ENCODE measurements at places on chromosomes 12 and 14.

- no peak for ATAC-seq
These were observed 916.5 kb downstream of the TMEM121 start for GRCh38 chr14:106442857-106443256.

- no peak for ATAC-seq
These were observed 160.8 kb upstream of the GZMB start for GRCh38 chr14:24794644-24795305.

- no peak for ATAC-seq
These were observed 345.9 kb downstream of the NAV3 start for GRCh38 chr12:78176643-78177042.

DNA sequence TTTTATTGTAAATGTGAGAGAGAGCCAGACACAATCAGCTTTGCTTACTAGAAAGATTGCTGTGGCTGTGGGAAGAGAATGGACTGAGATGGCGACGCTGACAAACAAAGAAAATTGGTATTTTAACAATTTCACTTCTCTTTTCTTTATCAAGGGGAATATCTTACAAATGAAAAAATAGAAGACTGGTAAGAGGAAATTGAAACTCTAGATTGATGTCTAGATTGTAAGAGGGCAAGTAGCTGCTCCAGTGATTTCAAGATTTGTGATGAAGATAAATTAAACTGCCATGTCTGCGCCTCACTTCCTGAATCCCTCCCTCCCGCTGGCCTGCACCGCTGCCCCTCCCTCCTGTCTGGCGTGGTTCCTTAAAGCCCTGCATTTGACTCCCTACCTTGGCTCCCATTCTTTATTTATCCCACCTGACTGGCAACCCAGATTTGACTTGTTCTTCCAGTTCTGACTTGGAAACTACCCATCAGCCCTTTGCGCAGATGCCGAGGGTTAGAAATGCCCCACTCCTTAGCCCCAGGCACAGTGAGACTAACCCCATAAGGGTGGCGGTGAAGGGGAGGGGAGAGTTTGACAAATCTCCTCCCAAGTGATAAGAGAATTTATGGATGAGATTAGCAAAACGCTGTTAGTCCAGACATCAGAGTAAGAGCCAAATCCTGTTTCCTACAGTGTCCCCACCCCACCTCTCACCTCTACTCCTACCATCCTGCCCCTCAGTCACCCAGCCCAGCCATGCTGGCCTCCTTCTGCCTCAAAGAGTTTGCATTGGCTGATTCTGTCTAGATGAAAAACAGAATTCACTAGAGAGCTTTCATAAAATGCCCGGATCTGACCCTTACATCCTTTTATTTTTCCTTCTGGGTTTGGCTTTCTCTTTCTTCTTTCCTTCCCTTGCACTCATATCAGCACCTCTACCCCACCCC is 125.3 kb upstream of the ATF7IP start:
- no peak for ATAC-seq

GRCh38 chr12:47207829-47208248 is 128.1 kb upstream of the AMIGO2 start:
- ATAC-seq, result no peak

DNA sequence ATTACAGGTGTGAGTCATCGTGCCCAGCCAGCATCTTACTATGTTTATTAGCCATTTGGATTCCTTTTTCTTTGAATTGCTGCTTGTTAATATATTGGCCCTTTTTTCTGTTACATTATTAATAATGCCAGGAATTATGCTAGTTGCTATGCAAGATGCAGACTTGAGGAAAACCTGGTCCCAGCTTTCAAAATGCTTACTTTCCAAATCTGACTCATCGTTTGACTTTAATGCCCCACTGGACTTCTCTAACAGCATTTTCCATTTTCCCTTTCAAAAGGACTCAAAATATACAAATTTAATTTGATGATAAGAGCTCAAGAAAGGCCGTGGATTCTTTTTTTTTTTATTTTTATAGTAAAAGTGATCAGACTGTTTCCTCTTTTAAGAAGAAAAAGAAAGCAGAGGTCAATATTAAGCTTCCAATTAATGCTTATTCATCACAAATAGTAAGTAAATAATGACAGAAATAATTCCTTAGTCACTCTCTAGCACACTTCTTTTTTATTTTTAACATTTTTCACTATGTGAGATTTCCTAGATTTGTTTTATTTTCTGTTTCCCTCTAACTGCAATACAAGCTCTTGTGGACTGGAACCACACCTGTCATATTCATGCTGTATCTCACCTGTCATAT is 146.1 kb upstream of the FGD4 start:
- no peak for ATAC-seq

DNA sequence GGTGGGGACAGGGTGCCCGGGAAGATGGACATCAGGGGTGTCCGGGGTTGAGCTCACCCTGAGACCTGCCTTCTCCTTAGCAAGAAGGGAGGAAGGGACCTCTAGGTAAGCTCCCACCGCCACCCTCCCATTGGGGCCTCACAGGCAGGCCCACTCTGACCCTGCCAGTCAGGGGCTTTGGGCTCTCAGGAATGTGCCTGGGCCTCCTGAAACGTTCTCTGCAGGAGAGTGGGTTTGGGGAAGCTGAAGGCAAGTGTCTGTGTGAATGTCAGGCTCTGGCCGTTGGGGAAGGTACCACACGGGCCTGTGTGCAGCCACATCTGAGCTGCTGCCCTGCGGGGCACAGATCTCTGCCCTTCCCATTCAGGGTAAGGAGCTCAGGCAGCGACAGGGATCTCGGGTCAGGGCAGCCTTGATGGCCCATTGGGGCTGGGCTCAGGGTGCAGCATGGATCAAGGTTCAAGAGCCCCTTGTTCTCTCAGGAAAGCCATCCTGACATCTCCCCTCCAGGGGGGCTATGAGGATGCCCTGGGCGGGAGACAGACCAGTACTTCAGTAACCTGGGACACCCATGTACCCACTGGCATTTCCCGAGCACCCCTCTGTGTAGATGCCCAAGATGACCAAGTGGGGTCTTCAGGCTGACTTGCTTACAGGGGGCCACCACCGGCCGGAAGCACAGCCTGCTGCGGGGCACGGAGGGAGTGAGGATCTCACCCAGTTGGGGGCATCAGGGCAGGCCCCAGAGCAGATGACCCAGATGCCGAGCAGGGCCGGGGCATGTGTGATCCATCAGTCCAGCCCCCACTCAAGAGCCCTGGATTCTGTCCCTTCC is 29.7 kb downstream of the FAM222A start:
- ATAC-seq, result no peak

DNA sequence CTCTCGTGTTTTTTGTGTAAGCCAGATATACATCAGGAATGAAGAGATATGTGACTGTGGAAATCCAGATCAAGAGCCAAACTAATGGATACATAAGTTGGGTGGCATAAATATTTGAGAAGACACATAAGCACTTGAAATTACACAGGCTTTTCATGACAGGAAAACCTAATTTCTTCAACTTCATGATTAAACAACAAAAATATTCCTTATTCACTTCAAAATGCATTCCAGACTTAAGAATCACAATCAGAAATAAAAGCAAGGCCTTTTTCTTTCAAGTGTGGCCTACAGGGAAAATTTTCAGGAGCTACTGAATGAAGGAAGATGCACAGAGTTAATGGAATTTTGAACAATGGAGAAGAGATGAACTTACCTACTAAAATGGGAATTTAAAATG is 515.6 kb downstream of the FOXG1 start:
- peak; percentile 41 for ATAC-seq

DNA sequence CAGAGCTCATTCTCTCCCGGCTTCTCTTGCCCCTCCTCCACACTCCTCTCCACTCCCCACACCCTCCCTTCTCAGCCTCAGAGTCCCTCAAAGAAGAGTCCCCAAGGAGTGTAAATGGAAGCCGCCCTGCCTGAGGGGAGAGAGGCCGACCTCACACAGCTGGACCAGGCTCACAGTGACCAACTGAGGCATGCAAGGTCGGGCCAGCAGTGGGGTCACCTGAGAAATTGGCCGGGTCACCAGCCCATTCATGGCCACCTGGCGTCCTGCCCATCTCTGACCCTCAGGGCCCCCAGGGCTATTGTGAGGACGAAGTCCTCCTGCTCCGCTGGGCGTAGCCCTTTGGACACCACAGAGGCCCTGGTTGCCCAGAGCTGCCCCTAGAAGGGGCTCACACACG is 49.5 kb upstream of the NUAK1 start:
- ATAC-seq, result no peak

- ATAC-seq, result no peak
These were observed 17.0 kb downstream of the TMEM116 start for GRCh38 chr12:111995782-111996480.

GRCh38 chr12:32755051-32755653 is 545 bp downstream of the YARS2 start:
- peak; percentile 73 for ATAC-seq

GRCh38 chr12:104740668-104741067 is 217.4 kb downstream of the SLC41A2 start:
- no peak for ATAC-seq

DNA sequence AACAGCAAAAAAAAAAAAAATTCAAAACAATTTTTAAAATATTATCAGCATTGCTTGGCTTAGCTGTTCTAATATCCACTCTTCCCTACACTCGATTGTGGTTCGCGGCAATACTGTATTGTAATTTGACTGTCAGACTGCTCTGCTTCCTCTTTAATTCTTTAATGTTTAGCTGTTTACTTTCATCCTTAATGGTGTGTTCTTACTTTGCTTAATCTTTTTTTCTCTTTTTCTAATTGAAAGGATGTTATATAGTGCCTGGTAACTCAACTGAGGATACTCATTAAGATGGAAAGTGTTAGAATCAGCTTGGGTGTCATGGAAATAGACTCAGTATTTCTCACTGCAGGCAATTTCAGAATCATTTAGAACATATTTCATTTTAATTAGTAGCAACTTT is 2.0 kb downstream of the ANO4 start:
- no peak for ATAC-seq

DNA sequence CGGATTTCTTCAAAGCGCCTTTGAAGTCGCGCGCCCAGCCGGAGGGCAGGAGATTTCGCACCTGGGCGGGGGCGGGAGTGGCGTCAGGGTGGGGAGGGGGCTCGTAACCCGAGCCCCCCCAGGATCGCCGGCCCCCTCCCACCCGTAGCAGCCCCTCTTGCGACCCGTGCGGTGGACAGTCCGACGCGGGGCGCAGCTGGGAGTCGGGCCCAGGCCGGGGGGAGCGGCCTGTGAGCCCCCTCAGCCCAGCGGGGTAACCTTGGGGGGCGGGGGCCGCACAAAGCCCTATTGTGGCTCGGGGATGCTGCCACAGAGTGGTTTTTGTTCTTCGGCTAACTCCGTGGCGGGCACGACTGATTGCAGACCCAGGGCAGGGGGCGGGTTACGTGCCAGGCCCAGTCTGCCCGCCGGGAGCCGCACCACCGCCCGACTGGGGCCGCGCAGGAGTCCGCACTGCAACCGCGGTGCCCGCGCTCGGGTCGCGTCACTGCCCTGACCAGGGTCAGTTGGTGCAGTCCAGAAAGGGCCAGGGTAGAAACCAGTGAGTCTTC is 4.2 kb upstream of the AAAS start:
- peak; percentile 7 for ATAC-seq

DNA sequence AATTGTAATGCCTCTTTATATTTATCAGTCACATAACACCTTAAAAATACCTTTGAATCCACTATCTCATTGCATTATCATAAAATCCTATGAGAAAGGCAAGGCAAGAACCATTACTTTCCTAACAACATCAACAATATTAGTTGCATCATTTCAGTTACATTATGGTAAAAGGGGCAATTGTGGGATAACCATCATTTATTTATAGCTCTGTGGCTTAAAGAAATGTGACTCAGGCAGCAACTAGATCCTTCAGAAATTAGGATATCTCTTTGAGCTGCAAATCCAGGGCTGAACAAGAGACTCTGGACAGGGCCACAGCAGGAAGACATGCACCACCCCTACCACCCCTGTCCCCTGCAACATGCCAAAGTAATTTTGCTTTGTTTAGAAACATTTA is 36.4 kb downstream of the EPS8 start:
- no peak for ATAC-seq

- ATAC-seq, result no peak
These were observed 87.2 kb downstream of the CEP83 start for GRCh38 chr12:94372461-94372860.

GRCh38 chr14:100864960-100865681 is 38.4 kb downstream of the RTL1 start:
- ATAC-seq, result no peak

DNA sequence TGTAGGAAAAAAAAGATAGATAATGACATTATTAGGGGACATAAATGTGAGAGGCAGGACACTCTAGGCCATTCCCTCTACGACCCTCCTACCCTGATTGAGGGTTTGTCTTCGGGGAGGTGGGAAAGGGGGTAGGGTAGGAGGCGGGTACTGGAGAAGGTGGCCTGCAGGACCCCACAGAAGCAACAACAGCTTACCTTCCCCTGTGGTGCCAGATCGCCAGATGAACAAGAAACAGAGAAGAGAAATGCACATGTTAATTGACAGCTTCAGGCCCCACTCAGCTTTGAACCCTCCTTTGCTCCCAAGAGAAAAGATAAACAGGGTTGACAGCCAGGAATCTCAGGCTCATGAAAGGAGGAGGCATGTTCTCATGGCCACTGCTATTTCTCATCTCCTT is 4.8 kb downstream of the PHB2 start:
- ATAC-seq, result no peak

GRCh38 chr12:49667325-49668090 is 39.7 kb downstream of the FMNL3 start:
- peak; percentile 45 for ATAC-seq

GRCh38 chr14:86852530-86852929 is 1140.5 kb downstream of the GALC start:
- no peak for ATAC-seq

GRCh38 chr14:50452296-50452695 is 55.6 kb upstream of the CDKL1 start:
- peak; percentile 60 for ATAC-seq

GRCh38 chr12:18165422-18165871 is 75.5 kb upstream of the RERGL start:
- ATAC-seq, result peak; percentile 66

Data from SK-N-SH treated with all-trans-retinoic acid at 6 μM for 48 hours (cell line).